Occipital lobe (tissue), 3 donors: ENCODE measurements at places on chromosomes 7 and 10. TPM values are rescaled to one million over a fixed set of nuclear protein-coding genes. Genes with fewer than 3 reads are reported as not detected.

GRCh38 chr7:53993224-53993623 is 549.0 kb upstream of the VSTM2A start:
- no peak for DNase-seq

GRCh38 chr10:110033701-110034235 is 26.0 kb downstream of the ADD3 start:
- DNase-seq: no peak

- no peak for DNase-seq
These were observed 145.2 kb downstream of the HERPUD2 start for GRCh38 chr7:35549781-35550180.

Gene CPA4
- 0.78 TPM for total RNA-seq

- no peak for DNase-seq
These were observed 153.6 kb downstream of the PHF14 start for GRCh38 chr7:11127114-11127785.

Gene TMEM236
- total RNA-seq: 0.16 TPM

- DNase-seq: no peak
These were observed 7.0 kb upstream of the GBX1 start for GRCh38 chr7:151174246-151175046.

- DNase-seq: no peak
These were observed 159.6 kb downstream of the SKAP2 start for GRCh38 chr7:26704786-26705185.

DNA sequence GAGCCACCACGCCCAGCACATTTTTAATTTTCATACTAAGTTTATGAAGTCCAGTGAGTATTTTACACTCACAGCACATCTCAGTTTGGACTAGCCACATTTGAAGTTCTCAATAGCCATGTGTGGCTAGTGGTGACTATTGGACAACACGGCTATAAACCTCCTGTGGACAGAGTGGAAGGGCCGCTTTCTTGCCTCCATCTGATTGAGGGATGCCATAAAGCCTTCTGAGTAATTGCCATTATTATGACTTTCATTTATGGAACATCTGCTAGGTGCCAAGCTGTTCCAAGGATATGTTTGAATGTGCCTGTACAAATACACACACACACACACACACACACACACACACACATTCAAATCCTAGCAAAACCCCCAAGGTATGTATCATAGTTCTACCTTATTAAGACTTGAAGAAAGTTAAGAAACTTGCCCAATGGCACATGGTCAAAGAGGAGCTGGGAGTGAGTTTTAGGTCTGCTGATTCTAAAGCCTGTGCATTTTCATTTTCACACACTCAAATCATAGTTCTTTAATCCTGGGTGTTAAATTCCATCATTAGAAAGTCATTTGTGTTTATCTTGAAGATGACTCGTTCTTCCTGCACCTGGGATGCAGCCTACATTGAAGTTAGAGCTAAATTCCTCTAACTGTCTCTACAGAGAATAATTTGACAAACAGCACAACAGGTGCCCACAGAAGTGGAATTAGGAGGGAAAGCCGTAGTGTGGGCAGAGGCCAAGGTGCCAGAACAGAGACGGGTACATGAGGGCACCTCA is 143.3 kb downstream of the PKD1L1 start:
- DNase-seq: no peak

GRCh38 chr7:94547126-94547525 is 37.5 kb downstream of the CASD1 start:
- DNase-seq: no peak

DNA sequence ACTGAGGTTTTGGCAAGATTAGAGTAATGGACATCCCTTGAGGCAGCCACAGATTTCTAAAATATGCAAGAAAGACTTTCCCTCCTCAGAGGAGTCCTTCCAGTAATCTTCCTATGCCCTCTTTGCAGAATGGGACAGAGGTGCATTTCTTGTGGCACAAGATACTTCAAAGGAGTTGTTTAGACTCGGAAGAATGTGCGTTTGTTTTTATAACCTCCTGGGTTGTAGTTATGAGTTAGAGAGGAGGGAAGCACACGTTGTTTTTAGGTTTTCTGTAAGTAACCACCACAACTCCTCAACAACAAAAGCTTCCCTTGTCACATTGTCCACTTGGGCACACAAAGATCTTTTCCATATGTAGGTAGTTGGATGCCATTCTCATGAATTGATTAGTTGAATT is 78.1 kb upstream of the GLI3 start:
- DNase-seq: no peak

GRCh38 chr7:4851459-4852422 is 10.1 kb downstream of the PAPOLB start:
- DNase-seq: no peak

Gene BLOC1S2
- 44.0 TPM for total RNA-seq

DNA sequence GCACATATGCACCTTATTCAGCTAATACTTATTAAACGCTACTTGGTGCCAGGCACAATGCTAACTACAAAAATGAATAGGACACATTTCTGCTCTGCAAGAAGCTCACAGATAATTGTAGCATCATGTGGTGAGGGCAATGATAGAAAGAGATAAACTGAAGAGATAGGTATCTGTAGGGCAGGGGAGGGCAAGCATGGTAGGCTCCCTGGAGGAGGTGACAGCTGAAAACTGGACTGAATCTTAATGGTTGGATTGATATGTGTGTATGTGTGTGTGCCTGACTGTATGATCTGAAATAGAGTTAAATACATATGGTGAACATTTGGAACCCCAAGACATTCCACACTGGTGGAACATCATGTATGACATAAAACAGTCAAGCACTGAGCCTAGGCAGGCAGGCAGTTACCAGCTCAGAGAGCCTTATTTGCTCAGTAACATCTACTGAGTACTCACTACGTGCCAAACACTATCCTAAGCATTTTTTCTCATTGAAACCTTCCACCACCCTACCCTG is 4.8 kb upstream of the CEP55 start:
- no peak for DNase-seq

- DNase-seq: no peak
These were observed 333 bp upstream of the PLCE1 start for GRCh38 chr10:93993414-93993781.

DNA sequence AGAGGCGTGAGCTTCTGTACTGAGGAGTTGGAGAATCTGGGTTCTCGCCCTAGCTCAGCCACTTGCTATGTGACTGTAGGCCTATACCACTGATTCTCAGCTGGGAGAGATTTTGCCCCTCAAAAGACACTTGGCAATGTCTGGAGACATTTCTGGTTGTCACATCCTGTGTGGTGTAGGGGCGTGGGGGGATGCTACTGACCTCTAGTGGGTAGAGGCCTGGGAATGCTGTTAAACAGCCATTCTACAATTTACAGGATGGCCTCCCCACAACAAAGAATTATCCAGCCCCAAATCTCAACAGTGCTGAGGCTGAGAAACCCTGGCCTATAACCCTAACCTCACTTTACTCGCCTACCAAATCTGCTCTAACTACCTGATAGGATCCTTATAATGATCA is 58.8 kb upstream of the GAD2 start:
- no peak for DNase-seq

DNA sequence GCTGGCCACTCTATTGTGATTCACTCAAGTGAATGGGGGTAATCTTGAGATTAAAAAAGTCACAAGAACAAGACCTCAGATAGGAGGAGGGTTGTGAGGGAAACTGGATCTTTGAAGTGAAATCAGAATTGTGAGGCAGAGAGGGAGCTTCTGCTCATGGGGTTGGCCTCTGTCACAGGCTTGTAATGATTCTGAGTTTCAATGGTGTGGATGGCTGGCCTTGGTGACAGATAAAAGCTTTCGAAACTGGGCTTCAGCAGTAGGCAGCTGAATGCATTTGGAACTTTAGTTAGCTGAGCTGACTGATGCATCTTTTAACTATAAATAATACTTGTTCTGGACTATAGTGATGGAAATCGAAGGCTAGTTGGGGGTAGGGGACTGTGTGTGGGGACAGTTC is 12.2 kb downstream of the TAS2R60 start:
- DNase-seq: no peak

DNA sequence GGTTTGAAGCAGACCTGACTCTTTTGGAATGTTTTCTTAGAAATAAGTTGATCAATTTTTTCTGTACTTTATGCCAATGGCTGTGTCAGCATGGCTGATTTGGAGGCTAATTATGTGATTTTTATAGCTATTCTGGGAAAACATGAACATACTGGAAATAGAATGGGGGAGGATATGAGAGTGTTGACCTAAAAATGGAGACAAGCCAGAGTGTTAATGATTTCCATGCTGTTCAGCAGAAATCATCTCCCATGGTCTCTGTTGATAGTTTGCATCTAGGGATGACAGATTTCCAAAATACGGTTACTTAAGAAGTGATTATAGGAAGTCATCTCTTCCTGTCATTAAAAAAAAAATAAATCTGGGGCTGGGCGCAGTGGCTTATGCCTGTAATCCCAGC is 32.7 kb upstream of the DMTF1 start:
- no peak for DNase-seq

- DNase-seq: no peak
These were observed 142.0 kb upstream of the PRKCQ start for GRCh38 chr10:6721964-6722615.

- DNase-seq: no peak
These were observed 83.0 kb upstream of the ATP6V0A4 start for GRCh38 chr7:138880881-138881578.

DNA sequence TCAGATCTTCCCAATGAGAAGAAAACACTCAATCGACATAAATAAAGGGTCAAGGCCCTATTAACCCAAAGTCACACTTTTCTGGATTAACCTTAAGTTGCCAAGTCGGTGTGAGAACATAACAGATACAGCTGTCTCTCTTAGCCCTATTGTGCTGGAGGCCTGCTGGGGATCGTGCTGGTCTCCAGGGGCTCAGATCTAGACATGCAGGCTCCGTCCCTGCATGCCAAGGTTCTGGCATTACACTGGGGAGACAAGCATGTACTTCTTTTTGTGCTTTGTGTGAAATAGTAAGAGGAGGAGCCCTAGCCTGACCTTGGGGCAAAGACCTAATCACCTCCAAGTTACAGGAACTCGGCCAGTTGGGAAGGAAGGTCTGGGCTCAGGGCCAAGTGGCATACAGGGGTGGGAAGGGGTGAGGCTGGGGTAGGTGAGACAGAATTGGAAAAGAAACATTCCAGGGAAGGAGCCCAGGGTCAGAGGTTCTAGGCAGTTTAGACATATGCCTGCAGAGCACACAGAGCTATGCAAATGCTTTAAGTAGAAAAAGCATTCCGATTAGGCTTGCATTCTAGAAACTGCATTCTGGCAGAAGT is 216.4 kb downstream of the HECW1 start:
- DNase-seq: no peak

DNA sequence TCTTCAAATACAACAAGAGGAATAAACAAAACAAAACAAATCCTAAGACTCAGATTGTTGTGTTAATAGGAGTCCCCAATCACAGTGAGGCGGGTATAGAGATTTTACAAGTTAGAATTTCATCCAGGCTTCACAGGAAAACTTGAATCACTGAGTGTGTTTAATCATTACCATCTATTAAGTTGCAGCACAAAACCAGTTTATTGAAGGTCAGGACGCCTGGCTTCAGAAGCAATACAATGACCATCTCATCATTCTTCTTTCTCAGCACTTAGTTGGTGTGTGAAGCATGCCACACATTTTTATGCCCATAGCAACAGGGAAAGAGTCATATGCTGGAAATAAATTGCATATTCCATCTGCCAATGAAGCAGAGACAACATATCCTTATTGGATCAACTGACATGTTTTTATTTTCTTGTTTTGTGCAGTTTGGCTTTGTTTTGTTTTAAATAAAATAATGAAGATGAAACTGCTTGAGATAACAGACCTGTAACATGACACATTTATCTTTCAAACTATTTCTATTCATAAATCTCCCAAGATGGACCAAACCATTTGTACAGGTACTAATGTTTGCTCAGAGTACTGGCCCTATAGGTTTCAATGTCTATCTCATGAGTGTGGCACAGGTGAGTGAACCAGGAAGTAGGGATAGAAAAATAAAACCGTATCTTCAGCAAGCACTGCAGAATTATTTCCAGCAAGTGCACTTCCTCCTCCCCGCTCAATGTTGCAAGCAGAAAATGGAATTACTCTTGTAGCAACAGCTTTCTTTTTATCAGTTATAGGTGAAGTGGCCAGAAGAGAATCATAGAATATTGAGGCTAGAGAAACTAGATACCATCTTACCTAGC is 40.4 kb downstream of the TAC1 start:
- DNase-seq: no peak

DNA sequence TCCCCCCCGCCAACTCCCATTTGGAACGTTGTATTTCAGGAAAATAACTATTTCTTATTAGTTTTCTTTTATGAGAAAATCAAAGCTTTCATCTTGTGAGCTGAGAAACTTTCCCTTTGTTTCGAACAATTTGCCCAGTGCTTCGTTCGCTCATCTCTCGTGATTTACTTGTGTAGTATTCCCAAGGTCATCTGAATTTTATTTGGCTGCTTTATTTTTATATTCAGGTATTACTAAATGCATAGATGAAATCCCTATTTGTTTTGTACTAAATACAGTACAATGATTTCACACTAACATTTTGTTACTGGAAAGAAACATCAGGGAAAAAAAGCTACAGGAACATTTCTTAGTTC is 12.0 kb upstream of the EBLN1 start:
- no peak for DNase-seq

GRCh38 chr7:39269034-39269433 is 291.3 kb downstream of the POU6F2 start:
- no peak for DNase-seq

DNA sequence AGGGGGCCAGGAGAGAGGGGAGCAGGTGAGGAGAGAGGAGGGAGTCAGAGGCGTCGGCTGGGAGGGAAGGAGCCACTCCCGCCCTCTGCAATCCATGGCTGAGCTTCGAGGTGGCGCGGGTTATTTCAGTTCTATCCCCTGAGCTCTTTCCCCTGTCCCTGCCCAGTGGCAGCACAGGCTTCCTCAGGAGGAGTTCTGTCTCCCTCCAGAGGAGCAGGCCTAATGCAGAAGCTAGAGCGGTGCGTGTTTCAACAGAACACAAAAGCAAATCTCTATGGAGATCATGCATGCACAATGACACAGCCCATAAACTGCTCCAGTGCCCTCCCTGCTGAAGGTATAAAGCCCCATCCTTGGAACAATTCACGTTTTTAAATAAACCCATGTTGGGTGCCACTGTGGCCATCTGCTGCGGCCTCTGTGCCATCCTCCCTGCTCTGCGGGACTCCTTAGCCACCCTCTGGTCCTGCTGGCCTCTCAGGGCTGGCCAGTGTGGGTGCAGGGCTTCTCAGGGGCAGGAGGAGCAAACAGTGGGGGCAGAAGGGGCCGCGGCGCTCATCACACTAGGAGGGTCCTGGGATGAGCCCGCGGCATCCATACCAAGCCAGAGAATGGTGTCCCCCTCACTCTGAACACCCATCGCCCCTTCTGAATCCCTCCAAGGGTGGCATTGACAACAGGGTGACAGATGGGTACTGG is 192.6 kb upstream of the LYZL2 start:
- no peak for DNase-seq

Gene NPSR1
- not detected for total RNA-seq

Gene DEPP1
- total RNA-seq: 3.1 TPM

DNA sequence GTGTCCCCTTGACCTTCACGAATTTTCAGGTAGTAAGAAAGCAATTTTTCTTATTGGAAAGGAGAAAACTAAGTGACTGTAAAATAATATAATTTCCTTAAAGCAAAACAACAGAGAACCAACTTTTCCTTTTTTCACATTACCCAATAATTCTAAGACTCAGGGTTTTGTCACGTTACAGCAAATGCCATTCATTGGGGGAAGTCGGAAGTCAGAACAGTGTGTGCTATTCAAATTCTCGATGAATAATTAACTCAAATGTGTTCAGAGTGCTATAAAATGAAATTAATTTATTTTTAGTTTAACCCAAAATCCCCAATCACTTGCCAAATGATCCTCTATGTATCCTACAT is 40.0 kb downstream of the DIP2C start:
- DNase-seq: no peak

- no peak for DNase-seq
These were observed 13.8 kb downstream of the SUFU start for GRCh38 chr10:102517553-102517952.
